Kidney (tissue), 22 donors: ENCODE measurements at places on chromosomes 13 and 19.

DNA sequence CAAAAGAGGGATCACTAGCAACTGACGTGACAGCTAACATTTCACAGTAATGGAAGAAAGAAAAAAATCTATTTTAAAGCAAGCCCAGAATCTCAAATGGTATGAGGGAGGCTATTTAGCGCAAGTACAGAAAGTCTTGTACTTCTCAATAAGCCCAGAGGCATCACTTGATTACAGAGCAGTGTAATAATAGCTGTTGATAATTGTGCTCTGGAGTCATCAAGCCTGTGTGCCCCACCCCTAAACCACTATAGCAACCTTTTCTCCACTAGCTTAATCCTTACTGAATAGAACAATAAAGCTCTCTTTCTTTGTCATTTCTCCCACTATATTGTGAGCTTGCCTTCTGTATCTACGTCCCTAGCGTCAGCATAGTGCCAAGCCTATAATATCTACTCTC lies 56.6 kb downstream of the FREM2 start:
- DNase-seq, result no peak

DNA sequence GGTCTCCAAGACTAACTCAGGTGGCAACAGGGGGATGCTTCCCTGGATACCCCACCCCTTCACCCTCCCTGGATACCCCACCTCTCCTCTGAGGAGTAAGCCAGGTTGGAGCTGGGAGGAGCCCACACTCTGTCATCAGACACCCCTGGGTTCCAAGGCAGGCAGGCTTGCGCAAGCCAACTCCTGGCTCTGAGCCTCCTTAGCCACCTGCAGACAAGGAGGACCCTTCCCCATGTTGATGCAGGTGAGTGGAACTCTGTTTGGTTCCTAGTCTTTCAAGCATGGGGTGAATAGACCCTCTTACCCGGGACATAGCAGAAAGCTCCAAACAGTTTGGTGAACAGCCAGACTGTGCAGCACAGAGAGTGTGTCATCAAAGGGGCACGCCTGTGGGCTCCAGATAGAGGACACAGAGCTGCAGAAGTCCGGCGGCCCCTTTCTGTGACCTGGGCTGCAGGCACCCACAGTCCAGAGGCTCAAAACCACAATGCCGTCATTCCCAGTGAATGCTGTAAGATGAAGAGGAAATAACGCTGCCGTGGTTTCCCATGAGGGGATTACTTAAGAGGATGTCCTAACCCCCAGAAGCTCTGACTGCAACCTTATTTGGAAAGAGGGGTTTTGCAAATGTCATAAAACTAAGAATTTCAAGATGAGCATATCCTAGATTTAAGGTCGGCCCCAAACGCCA lies 12.1 kb upstream of the HAS1 start:
- DNase-seq, result no peak

DNA sequence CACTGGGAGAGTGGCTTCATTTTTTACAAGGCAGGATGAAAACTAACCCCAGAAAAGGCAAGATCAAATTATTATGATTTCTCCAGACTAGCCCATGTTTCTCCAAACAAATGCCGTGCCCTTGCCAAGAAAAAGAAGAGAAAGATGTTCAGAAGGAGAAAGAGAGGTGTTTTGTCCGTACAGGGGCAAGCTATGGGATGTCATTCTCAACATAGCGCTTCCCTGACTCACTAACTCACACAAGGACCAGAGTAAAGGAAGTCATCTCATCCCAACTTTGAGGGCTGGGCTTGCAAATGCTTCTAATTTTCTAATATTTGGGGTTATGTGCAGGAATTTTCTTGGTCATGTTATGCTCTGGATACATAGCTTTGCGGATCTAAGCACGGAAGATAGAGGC lies 224.2 kb upstream of the MAB21L1 start:
- DNase-seq, result no peak

GRCh38 chr13:79862515-79862914 lies 381.6 kb downstream of the NDFIP2 start:
- no peak for DNase-seq

GRCh38 chr13:46668302-46668720 lies 115.3 kb downstream of the LRCH1 start:
- DNase-seq, result no peak

DNA sequence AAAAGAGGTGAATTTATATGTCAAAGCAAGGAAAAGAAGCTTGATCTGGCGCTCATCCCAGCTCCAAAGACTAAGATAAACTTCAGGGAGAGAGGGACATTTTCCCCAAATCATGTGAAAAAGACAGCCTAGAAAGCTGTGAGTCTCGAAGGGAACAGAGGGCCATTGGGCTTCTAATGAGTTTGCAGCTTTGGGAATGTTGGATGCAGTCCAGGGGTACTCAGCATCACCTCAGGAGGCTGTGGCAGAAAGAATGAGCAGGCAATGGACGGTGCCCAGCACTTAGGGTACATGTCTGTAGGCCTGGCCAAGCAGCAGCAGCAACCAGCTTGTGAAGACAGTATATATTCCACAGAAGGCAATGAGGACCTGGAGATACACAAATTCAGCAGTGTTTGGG lies 25.7 kb upstream of the WASF3 start:
- no peak for DNase-seq

DNA sequence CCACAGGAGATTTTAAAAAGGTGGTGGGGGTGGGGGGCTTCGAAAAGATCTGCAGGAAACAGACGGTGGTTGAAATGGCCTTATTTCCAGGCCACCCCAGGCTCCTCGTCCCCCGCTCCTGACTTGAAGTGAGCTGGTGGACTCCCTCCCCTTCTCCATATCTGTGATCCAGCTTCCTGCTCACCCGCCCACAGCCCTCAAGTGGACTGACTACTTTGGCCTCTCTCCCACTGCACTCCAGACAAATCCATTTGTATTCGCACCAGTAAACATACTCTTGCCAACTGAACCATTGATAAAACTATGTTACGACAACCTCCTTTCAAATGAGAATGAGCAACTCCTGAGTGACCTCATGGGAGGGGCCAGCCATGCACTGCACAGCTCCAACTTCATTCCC lies 259.5 kb downstream of the COL4A1 start:
- DNase-seq, result peak; percentile 60

DNA sequence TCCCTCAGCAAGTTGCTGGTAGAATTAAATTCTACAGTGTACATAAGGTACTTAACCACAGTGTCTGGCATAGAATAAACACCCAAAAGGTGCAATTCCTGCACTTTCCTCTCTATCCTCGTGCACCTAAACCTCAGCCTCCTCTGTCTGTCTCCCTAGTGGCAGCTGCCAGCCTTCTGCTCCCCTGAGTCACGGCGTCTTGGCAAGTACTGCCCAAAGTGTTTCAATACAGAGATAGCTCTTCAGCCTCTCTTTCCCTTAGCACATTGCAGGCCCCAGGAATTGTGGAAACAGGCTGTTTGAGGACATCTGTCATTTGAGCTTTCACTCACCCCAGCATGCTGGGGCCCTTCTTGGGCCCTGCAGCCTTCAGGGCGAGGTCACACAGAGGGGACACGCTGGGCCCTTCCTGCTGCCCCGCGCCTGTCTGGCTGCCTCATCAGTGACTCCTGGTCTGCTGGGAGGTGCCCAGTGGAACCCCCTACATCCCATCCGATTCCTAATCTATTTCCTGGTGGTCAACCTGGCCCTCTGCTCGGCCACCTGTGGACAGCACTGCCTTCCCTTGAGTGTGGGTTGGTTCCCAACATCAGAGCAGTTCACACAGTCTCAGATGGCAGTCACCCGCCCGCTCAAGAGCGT lies 19.3 kb downstream of the COL4A2 start:
- no peak for DNase-seq

GRCh38 chr19:43723588-43723987 lies 7.7 kb downstream of the IRGC start:
- DNase-seq, result no peak

- DNase-seq, result peak; percentile 100
Measured at GRCh38 chr19:47256693-47257410, 527 bp downstream of the CCDC9 start.

DNA sequence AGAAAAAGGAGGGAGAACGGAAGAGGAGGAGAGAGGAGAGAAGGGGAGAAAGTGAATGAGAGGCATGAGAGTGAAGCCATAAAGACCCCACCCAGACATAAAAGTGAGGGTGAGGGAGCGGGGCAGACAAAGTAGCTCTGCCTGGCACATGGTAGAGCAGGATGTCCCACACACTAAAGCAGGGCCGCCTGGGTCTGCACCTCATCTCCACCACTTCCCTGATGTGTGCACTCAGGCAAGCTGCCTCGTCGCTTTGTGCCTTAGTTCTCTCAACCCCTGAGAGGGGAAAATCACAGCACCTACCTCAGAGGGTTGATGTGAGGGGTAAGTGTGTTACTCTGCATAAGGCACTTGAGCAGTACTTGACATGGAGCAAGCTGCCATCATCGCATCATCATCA lies 488.1 kb downstream of the COG6 start:
- DNase-seq, result no peak

- DNase-seq, result no peak
Measured at GRCh38 chr13:105502193-105502592, 1033.3 kb downstream of the EFNB2 start.

GRCh38 chr13:97313551-97314260 lies 91.6 kb downstream of the MBNL2 start:
- DNase-seq, result no peak

GRCh38 chr13:82898586-82898985 lies 983.7 kb downstream of the SLITRK1 start:
- DNase-seq, result no peak

- no peak for DNase-seq
Measured at GRCh38 chr19:36483653-36484052, 5.7 kb downstream of the ZNF566 start.

DNA sequence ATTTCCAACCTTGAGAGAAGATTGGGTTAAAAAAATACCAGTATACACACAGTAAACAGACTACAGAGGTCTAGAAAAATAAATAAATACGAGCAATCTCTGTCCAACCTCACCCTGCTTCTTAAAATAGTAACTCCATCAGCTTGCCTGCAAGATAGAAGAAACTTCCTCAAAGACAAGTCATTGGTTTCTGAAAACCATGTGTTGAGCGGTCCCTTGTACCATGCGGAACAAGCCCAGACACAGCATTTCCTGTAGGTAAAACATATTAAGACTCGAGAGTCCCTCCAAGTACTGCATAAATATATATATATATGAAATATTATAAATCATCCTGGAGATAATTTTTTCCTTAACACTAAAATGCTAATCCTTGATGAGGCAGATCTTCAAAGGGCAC lies 157.4 kb downstream of the MZT1 start:
- peak; percentile 14 for DNase-seq

DNA sequence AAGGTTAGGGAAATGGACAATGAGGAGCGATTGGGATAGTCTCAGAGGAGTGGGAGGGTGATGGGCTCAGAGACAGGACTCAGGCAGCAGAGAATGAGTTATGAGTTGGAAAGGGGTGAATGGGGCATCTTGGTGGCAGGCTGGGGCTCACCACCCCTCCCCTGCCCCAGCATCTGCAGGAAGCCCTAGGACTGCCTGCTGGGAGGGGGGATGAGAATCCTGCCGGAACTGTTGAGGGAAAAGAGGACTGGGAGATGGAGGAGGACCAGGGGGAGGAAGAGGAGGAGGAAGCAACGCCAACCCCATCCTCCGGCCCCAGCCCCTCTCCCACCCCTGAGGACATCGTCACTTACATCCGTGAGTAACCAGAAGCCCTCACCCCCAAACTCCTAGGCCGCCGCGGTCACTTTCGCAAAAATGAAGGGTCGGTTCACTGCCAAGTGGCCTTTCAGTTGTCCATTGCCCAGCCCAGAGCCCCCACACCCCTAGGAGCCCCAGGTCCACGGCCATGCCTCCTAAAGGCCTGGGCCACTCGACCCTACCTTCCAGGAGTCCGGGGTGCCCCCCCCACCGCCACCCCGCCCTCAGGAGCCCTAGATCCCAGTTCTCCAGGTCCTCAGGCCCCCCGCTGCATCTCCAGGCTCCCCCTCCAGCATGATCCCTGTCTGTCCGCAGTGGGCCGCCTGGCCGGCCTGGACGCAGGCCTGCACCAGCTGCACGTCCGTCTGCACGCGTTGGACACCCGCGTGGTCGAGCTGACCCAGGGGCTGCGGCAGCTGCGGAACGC lies 764 bp downstream of the CLEC11A start:
- no peak for DNase-seq

DNA sequence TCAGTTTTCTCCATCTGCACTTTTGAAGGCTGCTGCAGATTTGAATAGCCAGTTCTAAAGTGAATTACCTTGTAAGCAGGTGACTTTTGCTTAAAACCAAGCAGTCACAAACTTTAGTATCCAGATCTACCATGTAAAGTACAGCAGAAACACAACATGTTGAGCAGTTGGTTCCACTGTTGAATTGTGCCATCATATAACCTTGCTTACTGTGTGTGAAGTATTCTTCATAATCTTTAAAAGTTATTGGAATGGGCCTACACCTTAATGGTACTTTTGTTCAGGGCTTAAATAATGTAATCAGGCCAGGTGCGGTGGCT lies 23.2 kb upstream of the MTUS2 start:
- DNase-seq, result no peak

DNA sequence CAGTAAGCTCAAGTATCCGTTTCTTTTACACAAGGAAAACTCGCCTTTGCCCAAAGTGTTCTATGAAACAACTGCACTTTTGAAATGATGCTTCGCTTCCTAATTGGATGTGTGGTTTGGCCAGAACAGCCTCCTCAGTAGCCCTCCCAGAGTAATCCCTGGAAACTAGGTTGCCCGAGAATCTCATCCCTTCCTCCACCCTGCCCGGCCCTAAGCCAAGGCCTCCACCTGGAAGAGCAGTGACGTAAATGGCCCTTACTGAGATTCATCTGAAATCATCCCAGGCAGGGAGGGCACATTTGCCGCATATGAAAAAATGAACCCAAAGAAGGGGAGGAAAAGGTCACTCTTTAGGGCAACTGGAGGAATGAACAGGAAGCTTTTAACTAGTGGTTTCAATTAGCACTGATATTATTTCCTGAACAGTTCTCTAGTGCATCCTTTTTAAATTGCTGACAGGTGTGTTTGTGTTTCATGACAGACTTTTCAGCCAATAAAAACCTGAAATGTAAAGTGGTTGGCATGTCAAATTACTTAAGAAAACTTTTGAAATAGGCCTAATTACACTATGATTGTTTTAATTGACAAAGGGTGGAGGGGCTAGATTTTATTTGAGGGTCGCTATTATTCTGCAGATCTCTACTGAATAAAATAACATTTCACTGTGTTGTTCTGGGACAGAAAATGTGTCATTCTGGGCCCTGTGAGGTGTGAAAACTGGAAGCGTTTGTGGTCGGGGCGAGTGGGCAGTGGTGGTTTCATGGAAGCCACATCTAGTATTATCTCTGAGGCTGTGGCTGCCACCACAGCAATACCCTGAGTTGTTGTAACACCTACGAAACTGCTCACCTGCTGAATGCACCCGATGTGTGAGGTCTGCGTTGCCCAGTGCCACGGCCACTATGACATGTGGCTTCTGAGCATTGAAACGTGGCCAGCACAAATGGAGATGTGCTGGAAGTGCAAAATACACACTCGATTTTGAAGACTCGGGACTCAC lies 112.1 kb downstream of the ZIC5 start:
- no peak for DNase-seq

DNA sequence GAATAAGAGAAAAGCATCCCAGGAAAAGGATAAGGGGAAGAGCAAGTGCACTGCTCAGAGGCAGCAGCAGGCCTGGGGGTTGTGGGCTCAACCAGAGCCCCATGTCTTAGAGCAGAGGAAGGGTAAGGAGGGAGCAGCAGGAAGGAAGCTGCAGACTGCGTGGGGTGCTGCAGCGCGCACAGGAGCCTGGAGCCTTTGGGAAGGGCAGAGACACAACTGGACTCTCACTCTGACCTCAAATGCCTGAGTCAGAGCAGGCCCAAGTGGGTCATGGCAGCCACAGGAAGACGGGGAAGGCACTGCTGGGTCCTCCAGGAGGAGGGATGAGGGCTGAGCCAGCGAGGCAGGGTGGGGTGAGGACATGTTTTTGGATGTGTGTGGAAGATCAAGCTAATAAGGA lies 31.6 kb downstream of the SIGLEC7 start:
- no peak for DNase-seq
